Posterior vena cava (tissue), 2 donors: ENCODE measurements at places on chromosomes 3 and 15.

GRCh38 chr15:38665586-38666305, 101.1 kb upstream of the RASGRP1 start:
- DNase-seq = no peak

DNA sequence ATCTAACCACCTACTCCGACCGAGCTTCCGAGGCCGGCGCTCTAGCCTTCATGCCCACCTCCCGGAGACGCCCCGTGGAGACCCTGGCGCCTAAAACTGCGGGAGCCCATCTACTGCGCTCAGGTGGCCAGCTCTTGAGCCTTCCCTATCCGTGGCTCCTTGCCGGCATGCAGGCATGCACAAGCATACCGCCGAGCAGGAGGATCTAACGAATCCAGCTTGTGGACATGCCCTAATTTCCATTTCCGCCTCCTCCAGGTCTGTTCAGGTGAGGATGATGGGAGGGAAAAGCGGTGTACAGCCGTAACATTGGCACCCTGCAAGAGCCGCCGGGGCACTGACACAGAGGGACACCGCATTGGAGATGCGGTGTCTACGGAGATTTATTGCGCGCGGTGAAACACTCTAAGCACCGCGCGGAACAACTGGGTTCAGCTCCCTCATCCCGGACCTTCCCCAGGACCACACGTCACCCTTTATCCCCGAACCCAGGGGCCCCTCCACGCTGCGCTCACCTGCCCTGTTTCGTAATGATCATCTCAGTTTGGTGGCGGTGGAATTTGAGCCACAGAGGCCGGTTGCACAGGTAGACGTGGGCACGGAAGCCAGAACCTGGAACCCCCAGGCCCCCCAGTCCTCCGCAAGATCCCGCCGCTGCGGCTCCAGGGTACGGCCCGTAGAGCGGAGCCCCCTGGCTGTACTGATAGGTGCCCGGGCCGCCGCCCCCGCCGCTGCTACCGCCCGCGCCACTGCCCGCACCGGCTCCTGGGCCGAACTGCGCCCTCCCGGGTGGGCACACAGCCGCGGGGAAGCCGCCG, 1.0 kb downstream of the EOMES start:
- no peak for DNase-seq

DNA sequence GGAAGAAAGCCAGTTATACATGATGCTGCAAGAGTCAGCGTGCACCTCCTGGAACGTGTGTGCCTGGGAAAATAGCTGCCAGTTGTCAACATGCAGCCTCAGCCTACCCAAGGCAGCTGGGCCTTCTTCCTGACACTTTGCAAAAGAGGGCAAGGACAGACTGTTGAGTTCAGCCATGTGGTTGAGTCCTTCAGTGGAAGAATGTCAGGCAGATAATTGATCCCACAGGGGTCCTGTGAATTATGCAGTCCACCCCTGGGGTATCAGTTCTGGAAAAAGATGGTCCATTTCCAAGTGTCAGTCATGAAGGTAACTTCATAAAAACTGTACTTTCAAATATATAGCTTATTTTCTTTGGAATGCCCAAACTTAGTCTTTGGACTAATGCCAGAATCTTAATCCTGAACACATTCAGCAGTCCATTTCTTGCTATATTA, 79.6 kb downstream of the ARNT2 start:
- DNase-seq = no peak

GRCh38 chr15:33636234-33636633, 325.5 kb downstream of the RYR3 start:
- no peak for DNase-seq

DNA sequence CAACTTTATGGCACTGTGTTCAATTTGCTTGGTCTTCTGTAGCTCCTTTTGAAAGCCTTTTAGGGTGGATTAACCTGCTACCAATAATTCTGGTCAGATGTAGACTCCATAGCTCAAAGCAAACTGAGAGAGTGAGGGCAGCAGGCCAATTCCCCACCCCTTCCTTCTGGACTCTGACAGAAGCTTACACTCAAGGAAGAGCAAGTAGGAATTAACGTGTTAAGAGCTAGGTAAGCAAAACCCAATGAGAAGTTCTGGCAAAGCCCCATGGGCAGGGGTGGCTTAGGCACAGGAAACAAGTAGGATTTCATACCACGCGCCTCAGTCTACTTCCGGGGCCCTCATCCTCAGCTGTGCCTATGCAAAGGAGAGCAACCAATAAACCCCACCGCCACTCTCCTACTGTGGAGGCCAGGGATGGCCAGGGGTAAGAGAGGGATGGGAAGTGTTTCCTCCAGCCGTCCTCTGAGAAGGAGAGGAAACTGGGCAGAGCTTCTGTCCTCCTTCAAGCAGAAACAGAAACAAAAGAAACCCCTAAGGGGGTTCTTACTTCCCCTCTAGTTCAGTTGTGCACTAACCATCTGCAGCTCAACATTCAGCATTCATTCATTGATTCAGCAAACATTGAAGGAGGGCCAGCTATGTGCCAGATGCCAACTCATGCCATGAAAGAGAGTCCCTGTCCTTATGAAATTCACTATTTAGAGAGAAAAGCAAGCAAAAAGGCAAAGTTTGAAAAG, 12.6 kb downstream of the CCR5 start:
- DNase-seq = no peak

DNA sequence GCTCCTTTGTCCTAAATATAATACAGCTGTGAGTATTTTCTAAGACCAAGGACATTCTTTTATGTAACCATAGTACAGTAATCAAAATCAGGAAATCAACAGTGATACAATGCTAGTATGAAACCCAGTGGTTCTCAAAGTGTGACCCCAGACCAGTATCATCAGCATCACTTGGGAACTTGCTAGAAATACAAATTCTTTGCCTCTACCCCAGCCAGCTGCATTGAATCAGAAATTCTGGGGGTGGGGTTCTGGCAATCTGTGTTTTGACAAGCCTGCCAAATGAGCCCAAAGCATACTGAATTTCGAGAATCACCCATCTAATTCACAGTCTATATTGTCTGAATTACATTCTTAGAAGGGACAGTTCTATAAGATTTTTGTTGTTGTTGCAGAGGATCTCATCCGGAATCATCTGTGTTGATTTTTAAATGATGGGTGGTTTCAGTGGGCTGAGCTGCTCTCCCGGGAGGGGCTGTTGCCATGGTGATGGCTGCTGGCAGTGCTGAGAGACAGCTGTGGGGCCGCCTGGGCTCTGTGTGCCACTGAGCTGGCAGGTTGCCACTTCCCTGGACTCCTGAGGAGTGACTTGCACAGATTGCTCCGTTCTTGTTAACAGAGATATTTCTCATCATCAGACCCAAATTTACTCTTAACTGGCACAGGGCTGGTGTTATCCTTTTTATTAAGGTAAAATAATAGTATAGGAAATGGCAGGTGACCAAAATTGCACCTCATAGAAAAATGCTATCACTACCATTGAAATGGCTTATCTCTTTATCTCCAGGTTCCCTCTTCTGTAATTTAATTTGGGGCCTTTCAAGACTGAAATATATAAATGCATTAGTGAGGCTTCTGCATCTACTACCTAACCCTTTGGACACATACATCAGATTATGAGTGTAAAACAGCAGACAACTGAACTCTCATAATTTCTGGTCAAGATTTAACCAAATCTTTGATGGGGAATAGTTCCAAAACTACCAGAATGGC, 56.5 kb downstream of the NEK11 start:
- no peak for DNase-seq

DNA sequence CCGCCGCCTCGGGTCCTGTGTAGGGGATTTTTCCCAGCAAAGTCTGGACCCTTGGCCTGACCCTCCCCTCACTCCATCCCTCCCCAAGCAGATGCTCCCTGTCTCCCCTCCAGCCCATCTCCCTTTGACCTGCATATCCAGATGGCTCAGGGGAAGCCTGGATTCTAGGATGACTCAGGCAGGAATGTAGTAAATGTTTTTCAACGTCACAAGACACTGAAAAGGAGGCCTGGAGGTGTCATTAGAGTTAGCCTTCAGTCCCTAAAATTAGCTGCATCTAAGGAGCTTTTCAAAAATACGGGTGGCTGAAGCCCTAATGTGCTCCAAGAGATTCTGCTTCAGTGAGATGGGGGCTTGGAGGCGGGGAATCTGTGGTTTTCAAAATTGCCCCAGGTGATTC, 7.2 kb downstream of the ACAN start:
- no peak for DNase-seq

DNA sequence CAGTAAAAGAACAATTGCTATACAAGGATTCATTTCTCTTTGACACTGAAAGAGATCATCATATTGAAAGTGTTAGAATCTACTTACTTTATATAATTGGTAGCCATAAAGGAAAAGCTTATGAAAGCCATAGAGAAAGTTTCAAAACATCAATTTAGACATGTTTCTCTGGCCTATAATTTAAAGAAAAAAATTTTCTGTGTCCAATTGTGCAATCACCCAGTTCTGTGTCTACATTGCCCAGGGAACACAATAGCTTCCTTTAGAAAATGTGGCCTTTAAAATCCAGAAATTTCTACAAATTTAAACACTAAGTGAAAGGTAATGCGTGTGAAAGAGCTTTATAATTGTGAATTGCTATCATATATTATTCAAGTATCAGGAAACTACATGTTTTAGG, 259.2 kb downstream of the GBE1 start:
- no peak for DNase-seq

DNA sequence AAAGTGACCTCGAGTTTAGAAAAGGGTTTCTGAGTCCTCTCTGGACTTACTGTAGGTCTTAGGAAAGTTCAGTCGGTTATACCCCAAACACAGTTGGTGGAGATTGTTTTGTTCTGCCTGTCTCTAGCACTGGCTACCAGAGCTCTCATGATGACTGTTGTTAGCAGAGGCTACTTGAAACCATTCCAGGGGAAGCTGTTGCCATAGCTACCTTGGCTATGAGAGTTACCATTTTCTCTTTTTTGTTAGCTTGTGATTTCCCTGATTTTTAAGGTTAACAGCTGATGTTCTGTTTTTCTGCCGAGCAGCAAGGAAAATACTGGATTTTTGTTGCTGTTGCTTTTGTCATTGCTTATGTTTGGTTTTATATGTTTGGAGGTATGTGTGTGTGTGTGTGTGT, 26.7 kb downstream of the ABHD2 start:
- no peak for DNase-seq

- no peak for DNase-seq
These were observed 435 bp downstream of the RAB27A start for GRCh38 chr15:55289011-55289745.
